ENCODE measurements at places on chromosomes 2 and 18.

GRCh38 chr2:112658839-112659667 lies 13.3 kb downstream of the SLC20A1 start:
- DNase-seq: no peak

- DNase-seq: no peak
Observed at GRCh38 chr2:10765914-10766313, 44.5 kb downstream of the ATP6V1C2 start.

DNA sequence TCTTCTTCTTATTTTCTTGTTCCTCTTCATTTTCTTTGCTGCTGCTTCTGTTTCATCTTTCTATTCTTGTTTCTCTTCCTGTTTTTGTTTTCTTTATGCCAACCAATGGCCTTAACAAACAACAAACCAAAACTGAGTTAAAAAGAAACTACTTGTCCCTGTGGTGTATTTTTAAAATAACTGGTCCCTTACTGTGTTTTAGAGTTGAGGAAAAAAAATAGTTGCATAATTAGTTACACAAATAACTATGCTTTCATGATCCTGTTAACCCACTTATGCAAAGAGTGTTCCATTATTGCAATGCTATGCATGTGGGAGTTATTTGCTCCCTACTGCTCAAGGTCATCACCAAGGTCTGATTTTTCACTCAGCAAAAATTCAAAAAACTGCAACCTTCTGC lies 39.5 kb upstream of the IMP4 start:
- no peak for DNase-seq

DNA sequence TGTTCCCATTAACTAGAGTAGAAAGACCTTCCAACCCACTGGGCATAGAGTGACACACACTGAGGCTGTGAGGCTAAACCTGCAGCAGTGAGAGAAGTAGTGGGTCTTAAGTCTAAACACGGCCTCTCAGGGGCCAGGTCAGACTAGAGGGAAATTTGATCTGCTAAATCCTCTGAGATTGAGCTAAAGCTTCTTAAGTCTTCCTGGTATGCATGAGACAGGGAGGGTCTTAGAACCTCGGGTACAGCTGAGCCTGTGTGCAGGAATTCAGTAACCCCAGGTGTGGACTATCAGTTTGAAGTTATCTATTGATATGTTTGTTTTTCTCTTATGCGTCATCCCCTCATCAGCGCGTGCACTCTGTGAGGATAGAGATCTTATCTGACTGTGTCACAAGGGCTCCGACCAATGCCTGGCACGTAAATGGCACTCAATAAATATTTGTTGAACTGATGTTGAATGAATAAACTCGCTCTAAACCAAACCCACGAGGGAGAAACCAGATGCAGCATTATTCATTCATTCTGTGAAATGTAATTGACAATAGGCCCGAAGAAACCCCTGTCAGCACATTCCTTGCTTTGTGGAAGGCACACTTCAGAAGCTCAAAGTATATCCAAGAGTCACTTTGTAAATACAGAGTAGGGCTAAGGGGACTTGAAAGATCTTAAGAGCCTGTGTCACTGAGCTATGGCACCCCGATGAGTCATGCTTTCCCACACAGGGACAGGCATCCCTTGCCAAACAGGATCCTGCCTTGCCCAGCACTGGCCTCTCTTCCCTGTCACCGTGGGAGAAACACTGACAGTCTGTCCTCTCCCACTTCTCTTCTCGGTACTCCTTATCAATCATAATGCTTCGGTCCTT lies 21.7 kb upstream of the RAB10 start:
- no peak for DNase-seq

GRCh38 chr2:58483307-58483706 lies 242.2 kb upstream of the FANCL start:
- DNase-seq: no peak

- DNase-seq: no peak
Observed at GRCh38 chr2:119233326-119234020, 9.8 kb downstream of the STEAP3 start.

- no peak for DNase-seq
Observed at GRCh38 chr2:38362232-38362631, 14.8 kb downstream of the ATL2 start.

- DNase-seq: no peak
Observed at GRCh38 chr2:85807756-85808155, 54.0 kb downstream of the ATOH8 start.

GRCh38 chr2:197256547-197257170 lies 53.9 kb downstream of the ANKRD44 start:
- no peak for DNase-seq

- DNase-seq: no peak
Observed at GRCh38 chr18:50619861-50620275, 60.0 kb downstream of the MAPK4 start.

DNA sequence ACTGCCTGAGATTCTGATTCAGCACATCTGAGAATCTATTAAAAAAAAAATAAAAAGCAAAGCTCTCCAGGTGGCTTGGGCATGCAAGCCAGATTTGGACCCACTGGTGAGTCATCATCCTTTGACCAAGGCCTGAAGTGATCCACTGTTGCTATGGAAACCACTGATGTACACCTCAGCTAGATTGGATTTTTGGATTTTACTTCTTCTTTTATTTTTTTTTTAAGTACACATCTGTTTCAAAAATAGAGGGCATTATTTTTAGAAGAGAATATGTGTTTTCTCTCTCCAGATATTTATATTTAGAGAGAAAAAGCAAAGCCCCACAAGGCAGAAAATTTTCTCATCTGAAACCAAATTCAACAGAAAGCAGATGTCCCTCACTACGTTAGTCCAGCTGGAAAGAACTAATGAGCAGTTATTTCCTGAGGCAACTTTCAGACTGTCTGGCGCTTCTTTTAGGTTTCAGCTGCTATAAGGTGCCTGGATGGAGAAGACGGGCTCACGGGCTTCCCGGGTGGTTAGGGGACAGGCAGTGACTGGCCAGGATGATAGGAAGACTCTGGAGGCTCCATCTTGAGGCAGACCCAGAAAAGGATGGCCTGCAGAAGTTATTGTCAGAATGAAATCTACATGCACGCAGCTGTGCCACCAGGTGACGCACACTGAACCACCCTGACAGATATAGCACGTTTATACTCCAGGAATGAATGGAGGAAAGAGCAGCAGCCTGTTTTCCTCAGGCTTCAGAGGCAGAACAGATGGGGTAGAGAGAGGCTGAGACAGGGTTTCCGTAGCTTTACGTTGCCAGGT lies 50.5 kb downstream of the MRPL35 start:
- DNase-seq: no peak

- no peak for DNase-seq
Observed at GRCh38 chr2:158753641-158754611, 41.2 kb upstream of the DAPL1 start.

DNA sequence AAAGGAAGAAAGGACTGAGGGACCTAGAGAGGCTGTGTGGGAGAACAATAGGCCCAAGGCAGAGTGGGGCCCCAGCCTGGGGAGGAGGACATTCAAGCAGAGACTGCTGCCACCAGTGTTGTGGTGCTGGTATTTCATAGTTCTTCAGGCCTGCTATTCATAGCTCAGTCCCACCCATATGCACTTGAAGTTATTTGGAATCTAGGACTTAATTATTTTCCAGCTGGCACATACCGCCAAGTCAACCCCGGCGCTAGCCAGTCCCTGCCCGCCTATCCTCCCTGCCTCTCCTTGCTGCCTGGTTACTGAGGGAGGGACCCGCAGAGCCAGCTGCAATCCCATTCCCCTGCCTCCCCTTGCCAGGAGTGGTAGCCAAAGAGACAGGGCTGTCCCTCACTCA lies 141.2 kb downstream of the CABLES1 start:
- no peak for DNase-seq

DNA sequence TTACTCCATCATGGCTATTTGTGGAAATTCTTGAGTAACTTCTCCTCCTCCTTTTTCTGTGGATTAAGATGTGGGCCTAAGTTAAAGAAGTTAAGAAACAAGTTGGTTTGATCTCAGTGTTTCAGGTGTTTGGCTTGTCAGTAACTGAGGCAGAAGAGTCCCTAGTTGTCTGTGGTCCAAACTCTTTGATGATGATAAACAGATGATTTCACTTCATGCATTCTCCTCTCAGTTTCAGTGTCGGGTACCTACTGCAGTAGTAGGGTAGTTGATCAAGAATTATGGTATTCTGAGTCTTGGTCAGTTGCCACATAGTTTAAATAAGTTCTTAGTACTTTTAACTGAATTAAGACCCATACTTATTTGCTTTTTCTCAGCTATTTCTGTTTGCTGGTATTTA lies 85.6 kb downstream of the NCOA1 start:
- no peak for DNase-seq

Measured in cerebellar nuclear complex (tissue), 1 donor.